ENCODE measurements at places on chromosomes 5 and 9. TPM values are rescaled to one million over a fixed set of nuclear protein-coding genes. Genes with fewer than 3 reads are reported as not detected.

DNA sequence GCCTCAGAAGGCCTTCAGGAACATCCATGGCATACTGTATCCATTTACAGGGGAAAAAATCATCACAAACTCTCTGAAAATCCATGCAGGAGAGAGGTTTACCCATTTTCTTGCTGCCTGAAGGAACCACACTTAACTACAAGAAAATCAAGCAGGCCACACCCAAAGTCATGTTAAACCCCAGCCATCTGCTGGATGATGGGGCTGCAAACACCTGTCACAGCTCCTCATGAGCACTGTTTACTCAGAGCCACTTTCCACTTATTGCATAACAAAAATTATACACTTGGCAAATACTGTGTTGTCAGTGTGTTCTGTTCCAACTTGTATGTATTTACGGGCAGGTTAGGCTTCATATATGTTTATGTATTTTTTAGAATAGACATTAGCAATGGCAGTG lies 35.8 kb downstream of the PPIC start:
- no peak for DNase-seq

The C5orf58 gene
- total RNA-seq = not detected

- DNase-seq = no peak
Measured at GRCh38 chr9:76203373-76203772, 190.9 kb downstream of the RFK start.

GRCh38 chr5:61731946-61732314 lies 399.9 kb downstream of the ZSWIM6 start:
- no peak for DNase-seq

GRCh38 chr9:6946583-6947166 lies 188.9 kb downstream of the KDM4C start:
- no peak for DNase-seq

- no peak for DNase-seq
Measured at GRCh38 chr5:14864181-14864812, 7.3 kb downstream of the ANKH start.

- DNase-seq = no peak
Measured at GRCh38 chr5:179221196-179221876, 123.9 kb downstream of the ADAMTS2 start.

DNA sequence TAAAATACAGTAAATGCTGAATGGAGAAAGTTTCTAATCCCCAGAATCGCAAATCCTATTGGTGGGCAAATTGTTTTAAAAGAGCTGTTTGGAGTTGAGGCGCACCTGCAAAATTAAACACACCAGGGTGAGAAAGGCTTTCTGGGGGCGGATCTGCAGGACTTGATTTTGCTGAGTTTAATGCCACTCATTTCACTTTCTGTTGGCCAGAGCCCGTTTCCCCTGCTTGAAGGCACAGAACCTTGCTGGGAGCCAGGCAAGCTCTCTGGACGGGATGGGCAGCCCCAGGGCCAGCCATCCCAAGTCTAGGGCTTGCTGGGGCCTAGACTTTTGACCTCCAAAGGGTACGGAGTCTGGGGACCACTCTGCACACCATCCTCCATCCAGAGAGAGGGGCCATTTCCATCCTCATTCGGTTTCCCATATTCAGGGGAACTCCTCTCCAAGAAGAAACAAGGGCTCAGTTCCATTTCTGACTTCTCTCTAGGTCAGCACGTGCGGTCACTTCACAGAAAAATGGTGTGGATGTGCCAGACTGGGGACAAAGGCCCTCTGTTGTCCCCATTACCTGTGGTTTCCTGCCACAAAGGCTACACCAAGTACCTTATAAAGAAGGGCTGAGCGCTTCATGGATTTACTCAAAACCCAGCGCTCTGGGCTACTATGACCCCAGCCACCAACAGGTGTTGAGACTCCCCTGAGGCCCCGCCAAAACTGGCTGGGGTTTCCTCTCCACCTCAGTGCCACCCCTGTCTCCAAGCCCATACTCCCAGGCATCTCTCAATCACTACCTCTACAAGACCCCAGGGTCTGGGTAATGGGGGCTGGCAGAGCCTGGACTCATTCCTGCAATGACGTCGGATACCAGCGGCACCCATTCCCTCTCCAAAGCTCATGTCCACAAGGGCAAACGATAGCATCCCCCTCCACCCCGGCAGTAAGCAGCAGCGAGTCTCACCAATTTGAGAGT lies 170.0 kb downstream of the AUH start:
- DNase-seq = no peak

The OTULINL gene
- 44.7 TPM for total RNA-seq

- no peak for DNase-seq
Measured at GRCh38 chr5:39059064-39059463, 15.1 kb downstream of the RICTOR start.

DNA sequence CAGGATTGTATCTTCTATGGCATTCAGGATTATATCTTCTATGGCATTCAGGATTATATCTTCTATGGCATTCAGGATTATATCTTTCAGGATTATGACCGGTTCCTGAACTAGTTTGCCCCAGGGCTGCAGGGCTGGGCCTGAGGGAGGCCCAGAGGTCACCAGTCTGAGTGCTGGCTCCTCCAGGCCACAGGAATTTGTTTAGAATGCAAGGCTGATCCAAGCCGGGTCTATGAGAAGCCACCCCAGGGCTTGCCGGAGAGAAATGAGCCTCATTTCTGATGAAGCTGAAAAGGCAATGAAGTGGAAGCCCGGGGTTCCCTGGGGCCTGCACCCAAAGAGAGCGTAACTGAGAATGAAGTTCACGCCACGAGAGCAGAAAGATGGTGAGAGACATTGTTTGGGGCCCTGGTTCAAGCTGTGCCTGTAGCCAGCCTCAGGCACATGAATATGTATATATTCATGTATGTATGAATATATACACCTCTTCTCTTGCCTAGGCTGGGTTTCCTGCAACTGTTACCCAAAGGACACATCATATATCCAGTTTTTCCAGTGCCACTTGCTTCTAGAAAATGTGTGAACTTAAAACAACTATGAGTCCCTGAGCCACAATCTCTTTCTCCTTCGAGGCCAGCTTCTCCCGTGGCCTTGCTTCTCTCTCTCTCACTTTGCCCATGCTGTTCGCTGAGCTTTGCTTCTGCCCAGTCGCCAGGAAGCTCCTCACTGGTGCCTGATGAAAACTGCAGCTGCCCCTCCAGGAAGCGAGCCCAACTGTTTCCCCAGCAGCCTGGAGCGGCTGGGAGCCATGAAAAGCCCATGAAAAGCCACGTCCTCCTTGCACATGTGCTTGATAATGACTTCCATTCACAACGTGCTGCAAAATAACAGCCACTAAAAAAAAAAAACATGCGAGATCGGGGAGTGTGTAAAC lies 62.3 kb downstream of the GTF3C4 start:
- no peak for DNase-seq

Measured in naive thymus-derived CD4-positive, alpha-beta T cell (primary cell).